ENCODE measurements at places on chromosomes 11 and 22.

- no peak for DNase-seq
Observed at GRCh38 chr11:2426826-2427521, 17.3 kb downstream of the TRPM5 start.

DNA sequence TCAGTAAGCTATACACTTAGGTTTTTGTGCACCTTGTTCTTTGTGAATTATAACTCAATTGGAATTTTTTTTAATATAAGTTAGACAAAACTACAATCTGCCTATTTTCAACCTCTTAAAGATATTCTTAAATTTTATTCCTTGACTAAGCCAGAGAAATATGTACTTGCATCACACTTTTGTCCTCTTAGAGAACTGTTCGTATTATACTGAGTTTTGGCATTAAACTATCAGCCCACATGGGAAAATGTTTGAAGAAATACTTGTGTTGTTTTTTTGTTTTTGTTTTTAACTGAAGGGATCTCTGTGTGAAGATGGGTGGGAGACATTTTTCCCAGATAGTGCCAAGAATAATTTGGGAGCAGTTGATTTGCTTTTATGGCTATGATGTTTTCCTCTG, 25.3 kb downstream of the CEP295 start:
- DNase-seq: no peak

DNA sequence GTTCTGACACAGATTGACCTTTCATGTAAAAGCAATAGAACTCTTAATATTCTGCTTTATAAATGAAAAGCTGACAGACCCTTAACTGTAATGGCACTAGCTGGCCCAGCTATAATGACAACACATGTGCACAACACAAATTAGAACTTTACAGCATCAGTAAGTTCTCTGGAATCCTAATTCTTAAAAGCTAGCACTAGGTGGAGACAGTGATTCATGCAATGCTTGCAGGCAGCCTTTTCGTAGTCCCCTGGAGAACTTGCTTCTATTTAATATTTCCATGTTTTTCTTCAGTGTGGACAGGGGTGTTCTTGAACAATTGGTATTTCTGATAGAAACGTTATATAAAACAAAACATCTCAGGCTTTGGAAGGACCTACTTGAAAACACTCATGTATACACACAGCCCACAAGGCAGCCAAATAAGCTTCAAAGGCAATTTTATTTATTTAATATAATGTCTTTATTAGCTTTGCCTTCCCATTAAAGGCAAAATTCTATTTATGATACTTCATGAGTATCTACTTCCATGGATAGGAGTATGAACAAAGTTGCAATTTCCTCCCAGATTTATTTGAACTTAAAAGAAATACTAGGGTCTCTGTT, 374.3 kb upstream of the MPPED2 start:
- no peak for DNase-seq

GRCh38 chr11:116168459-116168787, 604.4 kb downstream of the BUD13 start:
- no peak for DNase-seq

DNA sequence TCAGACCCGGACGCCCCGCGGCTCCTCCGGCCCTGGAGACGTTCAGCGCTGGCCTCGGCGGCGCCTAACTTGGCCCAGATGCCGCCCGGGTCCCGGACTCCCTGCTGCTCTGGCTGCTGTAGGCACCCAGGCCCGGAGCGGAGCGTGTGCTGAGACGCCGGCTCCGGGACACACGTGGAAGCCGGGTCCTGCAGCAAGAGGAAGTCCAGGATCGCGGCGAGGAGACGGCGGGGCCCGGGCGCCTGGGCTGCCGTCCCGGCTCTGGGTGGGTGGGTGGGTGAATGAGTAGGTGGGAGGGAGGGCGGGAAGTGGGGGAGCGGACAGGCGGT, 223 bp downstream of the WT1 start:
- no peak for DNase-seq

GRCh38 chr11:33884601-33885000, 7.3 kb downstream of the LMO2 start:
- DNase-seq: no peak

- no peak for DNase-seq
Observed at GRCh38 chr11:125957618-125958332, 11.9 kb downstream of the VSIG10L2 start.

DNA sequence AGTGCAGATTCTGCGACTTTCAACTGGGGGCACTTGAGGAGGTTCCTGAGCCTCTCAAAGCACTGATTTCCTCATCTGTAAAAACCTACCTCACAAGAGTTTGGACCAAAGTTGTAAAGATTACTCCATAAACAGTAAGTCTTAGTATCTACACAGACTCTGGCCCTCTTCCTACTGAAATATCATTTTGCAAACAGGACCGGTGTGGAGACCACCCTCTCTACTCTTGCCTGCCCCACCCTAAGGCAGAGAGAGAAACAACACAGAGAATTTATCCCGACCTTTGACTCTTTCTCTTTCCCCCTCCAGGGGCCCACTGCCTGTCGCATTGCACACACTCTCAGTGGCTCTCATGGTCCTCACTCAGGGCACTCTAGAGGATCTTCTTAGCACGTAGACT, 117.9 kb upstream of the LDLRAD3 start:
- DNase-seq: no peak
